Hematopoietic multipotent progenitor cell treated with erythropoietin and hydrocortisone succinate and interleukin-3 and kit ligand, for 15 days (in vitro differentiated cells): ENCODE measurements at places on chromosomes 7 and 10.
A peak's percentile ranks its signal among the peaks of the same experiment; 100 is the strongest.

DNA sequence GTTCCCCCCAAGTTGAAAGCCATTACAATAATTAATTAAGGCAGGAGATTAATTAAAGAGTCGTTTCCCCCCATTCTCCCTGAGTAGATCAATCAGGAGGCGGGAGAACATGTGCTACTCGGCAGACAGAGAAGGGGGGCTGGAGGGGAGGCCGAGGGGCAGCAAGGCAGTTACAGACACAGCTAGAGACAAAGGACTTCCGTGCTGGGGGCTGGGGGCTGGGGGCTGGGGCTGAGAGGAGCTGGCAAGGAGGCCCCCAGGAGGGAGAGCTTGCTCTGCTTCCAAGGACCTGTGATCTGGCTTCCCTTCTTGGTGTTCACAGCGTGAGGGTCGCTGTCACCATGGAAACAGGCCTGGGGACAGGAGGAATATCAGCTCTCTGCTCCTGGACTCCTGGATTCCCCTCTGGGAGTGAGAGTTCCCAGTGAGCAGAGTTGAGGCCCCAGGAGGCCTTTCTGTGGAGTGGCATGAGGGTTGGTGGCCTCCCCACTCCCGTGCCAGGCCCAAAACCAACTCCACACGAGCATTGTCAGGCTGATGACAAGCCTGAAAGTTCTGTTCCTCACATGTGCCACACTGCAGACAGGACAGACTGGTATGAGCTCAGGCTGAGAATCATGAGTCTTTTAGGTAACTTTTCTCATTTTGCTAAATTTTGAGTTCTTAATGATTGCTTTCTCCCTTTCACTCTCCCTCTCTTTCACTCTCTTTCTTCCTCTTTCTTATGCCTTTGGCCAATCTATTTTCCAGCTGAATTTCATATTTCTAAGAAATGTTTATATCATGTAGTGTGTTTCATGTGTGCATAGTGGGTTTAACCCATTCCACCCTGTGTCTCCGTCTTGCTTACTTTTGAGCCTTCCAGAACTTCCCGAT lies 16.4 kb downstream of the FAM241B start:
- DNase-seq = no peak

DNA sequence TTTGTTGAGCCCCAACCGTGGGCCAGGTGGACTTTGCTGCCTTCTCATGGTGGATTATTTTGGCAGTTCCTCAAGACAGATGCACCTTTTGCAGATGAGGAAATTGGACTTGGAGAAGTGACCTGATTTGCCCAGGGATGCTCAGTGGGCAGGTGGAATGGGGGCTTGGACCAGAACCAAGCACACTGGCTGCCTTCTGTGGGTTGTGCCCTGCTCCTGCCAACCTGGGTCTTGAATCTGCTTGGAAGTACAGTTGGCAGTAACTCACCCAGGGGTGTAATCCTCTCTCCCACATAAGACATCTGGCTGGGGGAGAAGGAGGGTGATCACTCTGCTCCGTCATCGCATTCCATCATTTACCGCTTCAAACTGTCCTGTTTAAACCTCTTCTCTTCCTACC lies 110.5 kb upstream of the GPR26 start:
- no peak for DNase-seq

DNA sequence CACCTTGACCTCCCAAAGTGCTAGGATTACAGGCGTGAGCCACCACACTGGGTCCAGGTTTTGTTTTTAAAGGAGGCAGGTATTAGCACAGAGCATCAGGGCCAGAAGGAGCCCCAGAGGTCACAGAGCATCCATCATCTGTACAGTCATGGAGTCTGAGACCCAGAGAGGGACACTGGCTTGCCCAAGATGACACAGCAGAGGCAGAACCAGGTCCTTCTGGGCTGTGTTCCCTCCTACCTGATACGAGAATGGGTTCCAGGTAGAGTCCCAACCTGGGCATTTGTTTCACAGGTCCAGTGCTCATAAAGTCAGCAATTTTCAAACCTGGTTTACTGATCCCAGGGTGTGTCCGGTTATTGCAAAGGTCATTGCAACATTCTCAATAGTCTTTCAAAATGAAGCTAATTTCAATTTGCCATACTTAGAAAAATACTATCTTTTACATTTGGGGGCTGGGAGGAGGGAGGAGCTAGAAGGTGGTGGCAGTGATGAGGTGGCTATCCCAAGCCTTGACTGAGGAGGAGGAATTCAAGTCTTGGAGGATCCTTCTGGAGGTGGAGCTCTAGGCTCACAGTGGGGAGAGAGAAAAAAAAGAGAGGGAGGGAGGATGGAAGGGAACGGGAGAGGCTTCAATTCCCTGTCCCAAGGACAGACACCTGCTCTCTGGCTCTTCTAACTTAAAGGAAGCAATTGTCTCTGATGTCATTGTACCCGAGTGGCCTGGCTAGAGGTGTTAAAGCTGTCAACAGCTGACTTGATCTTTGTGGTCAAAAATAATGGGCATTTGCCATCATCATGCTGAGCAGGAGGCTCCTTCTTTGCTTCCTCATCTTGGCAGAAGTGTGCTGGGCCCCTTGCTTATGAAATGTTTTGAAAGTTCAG lies 8.1 kb downstream of the MXI1 start:
- no peak for DNase-seq

DNA sequence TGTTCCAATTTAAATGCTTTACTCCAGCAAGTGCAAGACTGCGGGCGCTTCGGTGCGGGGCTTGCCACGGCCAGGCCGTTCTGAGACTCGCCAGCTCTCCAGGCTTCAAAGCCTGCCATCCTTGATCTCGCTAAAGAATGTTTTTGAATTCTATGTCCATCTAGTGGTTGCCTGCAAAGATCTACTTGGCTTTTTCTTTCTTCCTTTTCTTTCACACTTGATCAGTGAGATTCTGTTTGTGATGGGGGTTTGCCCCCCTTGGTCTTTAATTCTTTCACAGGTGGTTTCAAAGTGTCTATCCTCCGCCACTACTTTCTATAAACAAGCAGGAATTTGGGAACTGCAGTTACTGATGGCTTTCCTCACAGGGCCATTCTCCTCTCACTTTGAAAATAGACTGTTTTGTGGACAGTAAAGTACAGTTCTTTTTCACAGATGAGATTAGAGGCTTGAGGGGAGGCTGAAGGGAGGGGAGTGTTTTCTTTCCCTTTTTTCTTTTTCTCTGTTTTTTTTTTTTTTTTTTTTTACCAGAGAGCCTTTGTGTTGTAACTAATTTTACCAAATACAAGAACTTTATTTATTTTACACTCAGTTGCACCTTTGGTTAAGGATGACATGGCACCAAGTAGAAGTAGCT lies 15.2 kb upstream of the FBXW4 start:
- no peak for DNase-seq

- DNase-seq = no peak
Measured at GRCh38 chr7:48976850-48977249, 52.5 kb downstream of the CDC14C start.

- no peak for DNase-seq
Measured at GRCh38 chr10:103622286-103622685, 128.8 kb downstream of the NEURL1 start.

- no peak for DNase-seq
Measured at GRCh38 chr10:103067956-103068355, 125.1 kb downstream of the NT5C2 start.

- DNase-seq = no peak
Measured at GRCh38 chr7:100155553-100156317, 2.8 kb downstream of the TRAPPC14 start.

GRCh38 chr7:130875901-130876300 lies 141.9 kb upstream of the KLF14 start:
- no peak for DNase-seq

- DNase-seq = no peak
Measured at GRCh38 chr7:132904209-132904608, 177.7 kb downstream of the CHCHD3 start.

DNA sequence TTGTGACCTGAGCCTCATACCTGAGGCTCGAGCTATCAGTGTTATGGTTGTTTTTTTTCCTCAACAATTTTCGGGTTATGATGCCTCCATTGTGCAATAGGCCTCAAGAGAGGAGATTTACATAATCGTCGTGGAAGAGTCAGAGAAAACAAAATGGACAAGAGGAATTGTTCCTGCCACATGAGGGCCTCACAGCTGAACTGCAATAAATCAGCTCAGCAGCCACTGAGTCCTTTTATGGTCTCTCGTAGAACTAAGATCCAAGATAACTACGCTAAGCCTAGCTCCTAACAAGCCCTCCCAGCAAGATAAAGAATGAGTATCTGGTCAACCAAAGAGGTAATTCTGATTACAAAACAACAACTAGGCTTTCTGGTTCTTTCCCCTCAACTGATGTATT lies 336.8 kb downstream of the WDR11 start:
- no peak for DNase-seq

GRCh38 chr10:96947036-96947435 lies 114.9 kb downstream of the LCOR start:
- DNase-seq = no peak

DNA sequence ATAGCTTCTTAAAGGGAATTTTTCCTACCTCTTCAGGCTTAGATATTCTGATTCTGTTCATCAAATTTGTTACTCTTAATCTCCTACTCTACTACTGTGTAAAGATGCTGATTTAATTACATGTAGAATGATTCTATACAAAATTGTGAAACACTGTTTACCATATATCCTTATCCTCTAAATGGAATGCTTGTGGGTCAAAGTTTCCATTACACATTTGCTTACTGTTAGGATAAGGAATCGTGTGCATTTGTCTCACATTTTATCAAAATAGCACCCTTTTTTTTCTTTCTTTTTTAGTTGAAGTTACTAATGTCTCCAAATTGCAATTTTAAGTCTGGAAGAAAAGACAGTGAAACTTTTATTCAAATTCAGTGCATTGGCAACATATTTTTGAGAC lies 65.3 kb downstream of the TFEC start:
- no peak for DNase-seq

DNA sequence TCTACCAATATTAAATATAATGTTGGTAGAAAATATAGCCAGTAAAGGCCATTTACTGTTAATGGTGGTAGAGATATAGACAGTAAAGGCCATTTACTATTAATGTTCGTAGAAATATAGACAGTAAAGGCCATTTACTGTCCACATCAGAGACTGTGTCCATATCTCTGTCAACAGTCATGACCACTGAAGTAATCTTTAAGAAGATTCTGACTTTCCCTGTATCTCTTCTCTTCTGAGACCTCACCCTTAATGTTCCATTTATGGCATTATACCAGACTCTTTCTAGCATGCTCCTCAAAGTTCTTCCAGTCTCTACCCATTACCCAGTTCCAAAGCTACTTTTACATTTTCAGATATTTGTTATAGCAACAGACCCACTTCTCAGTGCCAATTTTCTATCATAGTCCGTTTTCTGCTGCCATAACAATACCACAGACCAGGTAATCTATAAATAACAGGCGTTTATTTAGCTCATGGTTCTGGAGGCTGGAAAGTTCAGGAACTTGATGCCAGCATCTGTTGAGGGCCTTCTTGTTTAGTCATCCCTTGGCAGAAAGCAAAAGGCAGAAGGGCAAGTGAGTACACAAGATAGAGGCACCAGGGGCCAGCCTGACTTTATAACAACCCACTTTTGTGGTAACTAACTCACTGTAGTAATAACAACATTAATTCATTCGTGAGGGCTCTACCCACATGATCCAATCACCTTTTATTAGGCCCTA lies 7.9 kb upstream of the NUDCD3 start:
- peak; percentile 83 for DNase-seq

- DNase-seq = no peak
Measured at GRCh38 chr7:26492816-26493215, 201.2 kb downstream of the SNX10 start.

DNA sequence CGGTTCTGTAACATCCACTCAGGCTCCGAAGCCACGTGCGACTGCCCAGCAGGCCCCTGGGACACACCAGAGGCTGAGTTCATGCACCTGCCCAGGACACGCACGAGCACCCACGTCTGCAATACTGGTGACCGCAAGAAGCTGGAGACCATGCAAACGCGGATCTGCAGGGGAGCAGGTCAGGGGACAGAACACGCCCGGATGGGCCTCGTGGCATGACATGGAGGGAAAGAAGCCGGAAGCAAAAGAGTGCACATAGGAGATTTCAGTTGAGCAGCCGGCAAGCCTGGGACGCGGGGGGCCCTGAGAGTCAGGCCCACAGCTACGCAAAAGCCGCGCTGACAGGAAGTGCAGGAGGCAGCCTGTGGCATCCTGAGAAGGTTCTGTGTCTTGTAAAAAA lies 73.7 kb downstream of the FOXL3 start:
- DNase-seq = no peak

DNA sequence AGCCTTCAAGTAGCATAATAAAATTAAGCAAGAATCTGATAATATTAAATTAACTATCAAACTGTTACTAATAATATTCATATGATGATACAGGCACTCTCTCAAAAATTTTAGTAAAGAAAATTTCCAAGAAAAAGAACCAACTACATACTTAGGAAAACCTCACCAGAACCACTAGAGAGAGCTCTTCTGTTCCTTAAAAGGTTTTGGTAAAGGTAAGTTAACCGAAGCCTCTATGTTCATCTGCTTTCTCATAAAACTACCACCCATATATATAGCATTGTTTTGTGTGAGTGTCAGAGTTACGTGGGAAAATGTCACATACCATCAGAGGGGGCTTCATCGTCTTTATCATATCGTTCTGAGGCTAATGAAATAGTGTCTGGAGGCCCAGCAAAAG lies 20.7 kb downstream of the SKAP2 start:
- DNase-seq = no peak

DNA sequence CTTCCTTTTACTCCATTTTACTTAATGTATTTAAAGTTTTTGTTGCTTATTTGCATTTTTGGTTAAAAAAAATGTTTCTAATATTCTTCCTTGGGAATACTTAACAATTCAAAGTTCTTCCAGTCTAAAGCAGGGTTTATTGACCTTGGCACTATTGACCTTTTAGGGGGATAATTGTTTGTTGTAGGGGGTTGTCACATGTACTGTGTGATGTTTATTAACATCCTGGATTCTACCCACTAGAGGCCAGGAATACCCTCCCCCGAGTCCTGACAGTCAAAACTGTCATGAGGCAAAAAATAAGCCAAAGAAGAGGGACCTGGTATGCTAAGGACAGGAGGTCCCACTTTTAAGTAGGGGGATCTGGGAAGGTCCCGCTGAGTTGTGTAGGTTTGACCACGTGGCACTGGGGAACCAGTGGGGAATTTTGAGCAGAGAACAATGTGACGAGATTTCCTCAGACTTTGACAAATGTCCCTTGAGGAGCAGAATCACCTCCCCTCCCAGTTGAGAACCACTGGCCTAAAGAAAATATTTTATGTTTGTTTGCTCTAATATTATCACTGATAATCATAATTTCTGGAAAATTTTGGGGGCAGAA lies 178.3 kb upstream of the PRR15 start:
- no peak for DNase-seq

GRCh38 chr7:51019191-51019844 lies 236.6 kb upstream of the GRB10 start:
- no peak for DNase-seq

- no peak for DNase-seq
Measured at GRCh38 chr10:91672021-91672608, 39.2 kb upstream of the PPP1R3C start.

DNA sequence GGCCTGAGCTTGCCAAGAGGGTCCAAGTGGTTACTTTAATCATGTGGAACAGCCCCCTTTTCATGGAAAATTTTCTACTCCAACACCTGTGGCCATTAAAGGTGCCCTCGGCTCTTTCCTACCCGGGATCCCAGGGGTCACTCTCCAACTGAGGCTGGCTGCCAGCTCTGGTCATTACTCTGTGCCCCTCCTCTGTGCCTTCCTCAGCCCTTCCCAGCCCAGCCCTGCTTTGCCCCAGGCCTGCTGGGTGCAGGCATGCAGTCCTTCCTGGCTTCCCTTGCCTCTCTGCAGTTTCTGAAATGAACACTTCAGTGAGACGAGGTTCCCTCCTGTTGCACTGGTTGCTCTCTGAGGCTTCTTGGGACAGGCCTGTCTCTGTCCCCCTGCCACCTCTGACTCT lies 951.1 kb upstream of the ZNF722 start:
- no peak for DNase-seq
